ENCODE measurements at places on chromosomes 5 and 9. TPM values are rescaled to one million over a fixed set of nuclear protein-coding genes. Genes with fewer than 3 reads are reported as not detected.

C1QTNF3 gene
- total RNA-seq, result 4.3 TPM

ADRA1B gene
- not detected for total RNA-seq

SLC36A3 gene
- not detected for total RNA-seq

DPYSL3 gene
- not detected for total RNA-seq

AHRR gene
- total RNA-seq, result 0.80 TPM

LRRC70 gene
- total RNA-seq, result 6.1 TPM
